Aorta (tissue), 5 donors: ENCODE measurements at places on chromosomes 6 and 20. TPM values are rescaled to one million over a fixed set of nuclear protein-coding genes. Genes with fewer than 3 reads are reported as not detected.
A peak's percentile ranks its signal among the peaks of the same experiment; 100 is the strongest.

DNA sequence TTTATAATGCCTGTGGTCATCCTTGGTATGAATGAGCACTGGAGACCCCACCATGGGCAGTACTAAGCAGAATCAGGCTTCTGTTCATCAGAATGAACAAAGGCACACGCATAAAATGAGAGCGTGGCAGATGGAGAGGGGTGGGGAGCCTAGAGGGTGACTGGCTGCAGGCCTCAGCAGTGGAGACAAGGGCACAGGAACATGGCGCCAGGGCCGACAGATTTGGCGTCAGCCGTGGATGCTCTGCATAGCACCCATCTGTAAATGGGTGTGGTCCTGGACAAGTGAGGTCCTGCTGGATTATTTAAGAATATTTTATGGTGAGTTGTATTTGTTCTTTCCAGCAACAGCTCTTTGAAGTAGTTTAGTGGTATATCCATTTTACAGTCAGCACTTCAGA is 33.1 kb downstream of the E2F3 start:
- no peaks in the 10 kb centered on the region for H3K36me3 ChIP-seq
- no peaks in the 10 kb centered on the region for H3K27me3 ChIP-seq
- no peak overlapping the region for H3K4me3 ChIP-seq
- H3K4me1 ChIP-seq, result no peaks in the 10 kb centered on the region
- H3K27ac ChIP-seq, result no peak overlapping the region

- no peak overlapping the region for H3K27ac ChIP-seq
- no peaks in the 10 kb centered on the region for H3K36me3 ChIP-seq
- no peaks in the 10 kb centered on the region for H3K4me1 ChIP-seq
- DNase-seq, result no peak
Observed at GRCh38 chr6:101453221-101453620, 59.7 kb downstream of the GRIK2 start.

- DNase-seq, result peak; percentile 81
- peak overlapping the region; percentile 45 for H3K27ac ChIP-seq
- no peaks in the 10 kb centered on the region for H3K36me3 ChIP-seq
- H3K4me3 ChIP-seq, result no peak overlapping the region
- no peaks in the 10 kb centered on the region for H3K27me3 ChIP-seq
- peaks cover 12% of the 10 kb centered on the region for H3K4me1 ChIP-seq
Observed at GRCh38 chr6:125201961-125202729, 48.6 kb downstream of the TPD52L1 start.

GRCh38 chr6:71983131-71983530 is 96.8 kb downstream of the RIMS1 start:
- H3K27me3 ChIP-seq, result no peaks in the 10 kb centered on the region
- no peaks in the 10 kb centered on the region for H3K36me3 ChIP-seq
- H3K27ac ChIP-seq, result no peak overlapping the region

GRCh38 chr6:111727802-111728201 is 122.1 kb upstream of the TRAF3IP2 start:
- no peaks in the 10 kb centered on the region for H3K36me3 ChIP-seq
- H3K27ac ChIP-seq, result no peak overlapping the region
- H3K4me1 ChIP-seq, result no peaks in the 10 kb centered on the region

GRCh38 chr20:45970646-45971424 is 1.2 kb downstream of the ZNF335 start:
- H3K27ac ChIP-seq, result no peak overlapping the region
- H3K36me3 ChIP-seq, result no peaks in the 10 kb centered on the region
- H3K4me3 ChIP-seq, result peak overlapping the region; percentile 67
- no peaks in the 10 kb centered on the region for H3K27me3 ChIP-seq
- no peaks in the 10 kb centered on the region for H3K4me1 ChIP-seq
- peak; percentile 70 for DNase-seq

- no peak overlapping the region for H3K27ac ChIP-seq
- H3K27me3 ChIP-seq, result no peaks in the 10 kb centered on the region
- no peaks in the 10 kb centered on the region for H3K4me1 ChIP-seq
- no peak overlapping the region for H3K4me3 ChIP-seq
- no peak for DNase-seq
Observed at GRCh38 chr6:29129326-29130012, 21.6 kb downstream of the OR2J3 start.

- no peak for DNase-seq
- H3K27ac ChIP-seq, result peak overlapping the region; percentile 21
- peaks cover 20% of the 10 kb centered on the region for H3K4me1 ChIP-seq
- H3K36me3 ChIP-seq, result no peaks in the 10 kb centered on the region
Observed at GRCh38 chr6:72952808-72953630, 272.3 kb downstream of the KHDC1L start.

DNA sequence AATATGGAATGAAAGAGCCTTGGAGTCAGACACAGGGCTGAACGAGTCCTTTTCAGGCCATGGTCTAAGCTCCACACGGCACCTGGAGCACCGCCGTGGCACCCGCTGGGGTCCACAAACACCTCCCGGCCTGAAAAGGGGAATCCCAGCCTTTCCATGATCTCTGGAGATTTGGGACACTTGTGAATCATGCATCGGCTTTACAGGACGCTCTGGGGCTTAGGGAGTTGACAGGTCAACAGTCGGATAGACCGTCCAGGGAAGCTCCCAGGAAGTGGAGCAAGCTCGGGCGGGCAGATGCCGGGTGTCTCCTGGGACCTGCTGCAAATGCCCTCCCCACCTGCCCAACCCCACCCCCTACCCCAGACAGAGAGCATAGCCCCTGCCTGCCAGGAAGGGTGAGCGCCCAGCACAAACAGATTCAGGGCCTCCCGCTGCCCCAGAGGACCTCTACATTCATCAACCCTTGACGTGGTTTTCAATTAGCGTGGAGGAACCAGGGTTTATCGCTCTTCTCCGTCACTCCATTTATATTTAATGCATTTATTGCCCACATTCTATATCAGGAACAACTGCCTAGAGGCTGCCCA is 53.6 kb downstream of the YTHDF1 start:
- H3K27ac ChIP-seq, result no peak overlapping the region
- no peaks in the 10 kb centered on the region for H3K36me3 ChIP-seq
- no peaks in the 10 kb centered on the region for H3K4me1 ChIP-seq
- peak; percentile 22 for DNase-seq
- H3K27me3 ChIP-seq, result no peaks in the 10 kb centered on the region

DNA sequence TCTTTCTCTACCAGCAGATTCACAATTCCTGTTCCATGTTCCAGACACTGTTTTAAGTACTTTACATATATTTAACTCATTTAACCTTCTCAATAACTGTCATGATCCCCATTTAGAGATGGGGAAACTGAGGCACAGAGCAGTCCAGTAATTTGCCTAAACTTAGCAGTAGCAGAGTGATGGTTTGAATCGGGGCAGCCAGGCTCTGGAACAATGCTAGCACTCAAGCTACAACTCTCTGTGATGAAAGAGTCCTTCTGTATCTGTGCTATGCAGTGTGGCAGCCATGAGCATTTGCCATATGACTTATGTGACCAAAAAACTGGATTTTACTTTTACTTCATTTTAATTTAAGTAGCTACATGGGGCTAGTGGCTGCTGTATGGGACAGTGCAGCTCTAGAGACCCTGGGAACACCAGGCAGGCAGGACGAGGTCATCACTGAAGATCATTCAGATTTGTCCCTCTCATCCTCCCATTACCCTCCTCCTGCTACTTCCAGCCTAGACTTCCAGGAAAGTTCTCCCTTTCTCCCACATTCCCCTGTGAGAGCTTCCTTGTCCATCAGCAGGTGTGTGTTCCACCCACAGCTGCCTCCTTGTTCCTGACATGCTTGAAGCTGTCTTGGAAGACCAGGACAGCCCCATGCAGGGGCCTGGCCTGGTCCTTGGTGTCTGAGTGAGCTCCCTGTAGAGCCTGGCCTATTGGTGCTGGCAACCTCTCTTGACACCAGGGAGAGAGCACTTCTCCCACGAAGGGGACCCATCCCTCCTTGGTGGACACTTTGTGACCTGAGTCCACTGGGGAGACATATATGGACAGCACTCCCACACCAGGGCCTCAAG is 157.0 kb downstream of the MRPL14 start:
- no peaks in the 10 kb centered on the region for H3K36me3 ChIP-seq
- H3K4me1 ChIP-seq, result no peaks in the 10 kb centered on the region
- H3K27me3 ChIP-seq, result no peaks in the 10 kb centered on the region
- no peak overlapping the region for H3K27ac ChIP-seq
- DNase-seq, result no peak

DNA sequence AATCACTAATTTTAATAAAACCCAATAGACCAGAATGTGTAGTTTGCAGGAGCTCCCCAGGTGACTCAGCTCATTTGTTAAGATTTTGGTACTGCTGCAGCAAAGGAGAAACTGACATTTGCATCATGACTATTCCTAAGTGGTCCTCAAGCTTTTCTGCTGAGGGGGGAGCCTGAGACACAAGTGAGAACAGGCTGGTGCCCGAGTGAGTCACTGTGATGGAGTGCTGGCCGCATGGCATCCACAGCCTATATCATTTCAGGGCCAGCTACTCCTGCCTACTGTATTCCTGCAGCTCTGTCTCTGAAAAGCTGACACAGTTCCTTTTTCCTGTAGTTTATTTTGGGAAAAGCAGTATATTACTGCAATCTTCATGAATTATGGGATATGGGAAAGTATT is 113.7 kb upstream of the ENPP5 start:
- H3K4me1 ChIP-seq, result peaks cover 2% of the 10 kb centered on the region
- H3K4me3 ChIP-seq, result no peak overlapping the region
- H3K36me3 ChIP-seq, result no peaks in the 10 kb centered on the region
- H3K27ac ChIP-seq, result no peak overlapping the region

GRCh38 chr6:168671863-168672546 is 231.0 kb downstream of the SMOC2 start:
- no peaks in the 10 kb centered on the region for H3K27me3 ChIP-seq
- DNase-seq, result no peak
- H3K4me1 ChIP-seq, result no peaks in the 10 kb centered on the region
- no peak overlapping the region for H3K27ac ChIP-seq

The SLC13A3 gene
- 3.7 TPM for total RNA-seq

The WFDC10B gene
- total RNA-seq, result not detected

The NELFCD gene
- total RNA-seq, result 50.1 TPM
